NCI-H226 (cell line): ENCODE measurements at places on chromosomes 1 and 21.

GRCh38 chr1:51520700-51521248 is 1.7 kb upstream of the EPS15 start:
- peak; percentile 73 for DNase-seq

DNA sequence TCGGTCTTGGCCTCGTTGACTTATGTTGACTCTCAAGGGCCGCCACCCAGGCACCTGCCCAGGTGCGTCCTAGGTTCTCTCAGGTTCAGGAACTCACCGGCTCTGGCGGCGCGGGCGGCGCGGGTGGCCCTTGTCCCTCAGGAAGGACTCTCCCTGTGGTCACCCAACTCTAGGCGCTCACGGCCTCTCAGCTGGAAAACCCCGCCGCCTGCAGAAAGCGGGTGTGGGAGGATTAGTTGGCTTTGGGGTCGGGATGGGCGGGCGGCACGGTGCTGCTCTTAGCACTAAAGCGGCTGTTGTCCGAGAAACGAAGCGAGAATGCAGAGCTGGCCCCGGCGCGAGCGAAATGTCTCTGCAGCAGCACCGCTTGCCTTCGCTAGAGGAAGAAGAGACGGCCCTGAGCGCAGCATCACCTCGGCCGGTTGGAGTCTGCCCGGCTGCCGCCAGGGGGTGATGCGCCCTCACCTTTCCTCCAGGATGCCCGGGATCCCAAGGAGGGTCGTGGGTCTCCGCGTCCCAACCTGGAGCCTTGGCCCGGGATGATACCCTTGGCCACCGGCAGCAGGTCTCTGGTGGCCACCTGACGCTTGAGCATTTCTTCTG is 8.1 kb upstream of the TADA1 start:
- DNase-seq = no peak

- DNase-seq = no peak
Measured at GRCh38 chr1:4754816-4755215, 100.4 kb downstream of the AJAP1 start.

DNA sequence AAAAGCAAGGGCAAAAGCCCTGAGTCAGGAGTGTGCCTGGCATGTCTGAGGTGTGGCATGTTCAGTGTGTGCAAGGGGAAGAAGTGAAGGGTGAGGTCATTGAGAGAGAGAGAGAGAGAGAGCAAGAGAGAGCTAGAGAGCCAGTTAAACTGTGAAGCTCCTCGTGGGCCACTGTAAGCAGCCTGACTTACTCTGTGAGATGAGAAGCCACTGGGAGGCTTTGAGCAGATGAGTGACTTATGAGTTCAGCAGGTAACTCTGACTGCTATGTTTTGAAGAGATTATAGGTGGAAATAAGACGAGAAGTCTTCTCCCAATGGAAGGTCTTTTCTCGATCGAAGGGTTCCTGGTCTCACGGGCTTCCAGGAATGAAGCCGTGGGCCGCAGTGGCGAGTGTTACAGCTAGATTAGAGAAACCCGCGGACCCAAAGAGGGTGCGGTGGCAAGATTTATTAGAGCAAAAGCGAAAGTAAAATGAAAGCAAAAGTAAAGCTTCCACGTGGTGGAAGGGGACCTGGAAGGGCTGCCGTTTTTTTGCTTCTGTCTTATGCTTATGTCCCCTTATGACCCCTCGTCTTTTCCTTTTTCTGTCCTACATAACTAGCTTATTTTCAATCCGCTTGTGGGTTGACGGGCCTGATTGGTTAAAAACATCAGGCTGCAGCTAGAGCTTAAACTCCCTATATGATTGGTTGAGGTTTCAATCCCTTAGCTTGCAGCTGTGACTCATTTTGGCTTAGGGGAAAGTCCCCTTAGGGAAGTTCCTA is 323.1 kb upstream of the FAM78B start:
- no peak for DNase-seq

DNA sequence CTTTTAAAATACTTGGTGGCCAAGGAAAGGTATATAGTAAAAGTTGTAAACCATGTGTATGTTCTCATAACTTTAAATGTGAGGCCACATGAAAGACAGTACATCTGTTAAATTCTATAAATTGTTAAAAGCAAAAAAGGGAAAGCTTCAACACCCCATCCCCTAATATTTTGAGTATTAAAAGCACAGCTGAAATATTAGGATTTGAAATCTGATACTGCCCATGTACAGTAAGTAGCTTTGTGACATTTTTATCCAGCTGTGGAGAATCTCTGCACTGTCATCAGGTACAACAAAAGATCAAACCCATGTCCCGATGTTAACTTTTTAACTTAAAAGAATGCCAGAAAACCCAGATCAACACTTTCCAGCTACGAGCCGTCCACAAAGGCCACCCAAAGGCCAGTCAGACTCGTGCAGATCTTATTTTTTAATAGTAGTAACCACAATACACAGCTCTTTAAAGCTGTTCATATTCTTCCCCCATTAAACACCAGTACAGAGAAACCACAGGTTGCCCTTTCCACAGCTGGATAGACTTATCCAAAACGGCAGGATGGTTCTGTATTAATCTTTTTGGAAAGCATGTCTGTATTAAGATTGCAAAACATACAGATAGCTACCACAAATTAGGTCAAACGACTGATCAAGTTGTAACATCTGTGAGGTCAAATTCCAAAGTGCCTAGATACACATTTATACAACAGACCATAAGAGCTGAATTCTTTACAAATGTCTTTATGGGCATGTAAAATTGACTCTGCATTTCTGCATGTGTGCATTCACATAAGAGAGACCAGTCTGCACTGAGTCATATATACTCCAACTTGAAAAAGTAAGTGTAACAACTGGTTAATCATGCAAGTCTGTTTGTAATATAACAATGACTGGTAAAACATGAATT is 5.2 kb downstream of the IRF2BP2 start:
- no peak for DNase-seq

- no peak for DNase-seq
Measured at GRCh38 chr21:29647353-29647781, 292.4 kb downstream of the GRIK1 start.

DNA sequence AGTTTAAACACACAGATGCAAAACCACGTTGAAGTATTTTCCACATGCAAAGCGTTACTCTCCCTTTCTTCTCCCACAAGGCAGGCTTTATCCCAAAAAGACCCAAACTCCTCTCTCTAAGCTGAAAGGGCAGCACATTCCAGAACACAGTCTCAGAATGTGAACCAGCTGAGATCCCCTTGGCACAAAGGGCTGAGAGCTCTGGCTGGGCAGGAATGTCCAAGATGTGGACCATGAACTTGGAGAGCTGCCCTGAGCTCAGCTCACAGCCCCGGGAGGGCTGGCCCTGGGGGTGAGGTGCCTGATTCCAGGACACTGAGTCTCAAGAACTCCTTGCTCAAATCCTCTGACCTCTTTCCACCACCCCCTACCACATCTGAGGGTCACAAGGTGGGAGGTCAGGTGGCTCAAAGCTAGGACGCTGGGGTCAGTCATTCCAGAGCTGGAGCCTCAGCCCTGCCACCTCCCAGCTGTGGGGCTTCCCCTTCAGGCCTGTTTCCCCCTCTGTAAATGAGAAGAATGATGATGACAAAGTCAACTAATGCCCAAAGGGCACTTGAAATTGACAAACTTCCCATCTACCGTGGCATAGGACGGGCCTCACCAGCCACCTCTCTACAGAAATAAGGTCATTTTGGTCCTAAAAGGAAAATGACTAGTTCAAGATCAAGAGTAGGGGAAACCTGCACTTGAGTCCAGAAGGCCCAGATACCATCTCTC is 11.5 kb downstream of the ALDH4A1 start:
- no peak for DNase-seq

- DNase-seq = no peak
Measured at GRCh38 chr1:181969902-181970301, 91.6 kb downstream of the ZNF648 start.

DNA sequence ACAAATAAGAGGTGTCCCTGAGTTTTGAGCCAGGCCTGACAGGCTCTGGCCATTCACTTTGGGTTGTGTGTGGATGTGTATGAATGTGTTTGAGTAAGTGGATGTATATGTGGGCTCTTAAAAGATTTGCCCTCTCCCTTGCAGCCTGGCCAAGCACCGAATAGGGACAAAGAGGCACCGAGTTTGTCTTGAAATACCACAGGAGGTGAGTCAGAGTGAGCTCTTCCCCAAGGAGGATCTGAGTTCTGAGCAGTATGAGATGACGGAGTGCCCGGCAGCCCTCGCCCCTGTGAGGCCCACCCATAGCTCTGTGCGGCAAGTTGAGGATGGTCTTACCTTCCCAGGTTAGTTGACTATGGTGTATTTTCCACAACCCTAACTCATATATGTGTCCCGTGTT is 19.0 kb downstream of the KDM4A start:
- no peak for DNase-seq

DNA sequence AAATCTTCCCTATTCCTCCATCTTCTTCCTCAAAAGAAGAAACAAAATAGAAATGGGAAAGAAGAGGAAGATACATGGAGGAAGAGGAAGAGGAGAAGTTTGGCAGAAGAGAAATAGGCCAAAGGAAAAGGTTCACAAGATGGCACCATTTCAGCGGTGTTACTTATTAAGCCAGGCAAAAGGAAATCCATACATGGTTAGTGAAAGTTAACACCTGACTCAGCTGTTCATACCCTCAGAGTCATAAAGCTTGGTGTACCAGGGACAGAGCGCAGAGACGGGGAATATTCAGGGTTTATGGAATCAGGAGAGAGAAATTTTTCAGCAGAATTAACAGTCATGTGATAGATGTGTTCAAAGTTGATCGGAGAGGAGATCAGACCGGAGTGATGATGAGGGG is 70.6 kb downstream of the COQ8A start:
- no peak for DNase-seq

DNA sequence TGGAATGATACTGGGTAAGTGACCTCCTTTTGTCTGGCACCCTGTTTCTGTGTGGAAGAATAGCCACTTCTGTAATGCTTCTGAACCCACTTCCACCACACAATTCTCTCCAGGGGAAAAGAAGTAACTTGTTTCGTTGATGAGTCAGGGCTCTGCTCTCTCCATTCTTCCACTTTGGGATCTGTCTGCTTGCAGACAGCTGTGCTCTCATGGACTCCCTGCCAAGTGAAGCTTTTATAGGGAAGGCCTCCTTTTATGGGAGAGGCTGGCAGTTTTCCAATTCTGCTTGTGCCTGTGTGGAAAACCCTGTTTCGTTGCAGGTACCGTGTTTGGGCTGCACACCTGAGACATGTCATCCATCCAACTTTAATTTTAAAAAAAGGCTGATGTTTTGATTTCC is 130.7 kb downstream of the GIPC2 start:
- DNase-seq = peak; percentile 70

- no peak for DNase-seq
Measured at GRCh38 chr1:78918157-78918556, 88.4 kb downstream of the ADGRL4 start.

- peak; percentile 61 for DNase-seq
Measured at GRCh38 chr1:97379387-97380075, 541.3 kb downstream of the DPYD start.

DNA sequence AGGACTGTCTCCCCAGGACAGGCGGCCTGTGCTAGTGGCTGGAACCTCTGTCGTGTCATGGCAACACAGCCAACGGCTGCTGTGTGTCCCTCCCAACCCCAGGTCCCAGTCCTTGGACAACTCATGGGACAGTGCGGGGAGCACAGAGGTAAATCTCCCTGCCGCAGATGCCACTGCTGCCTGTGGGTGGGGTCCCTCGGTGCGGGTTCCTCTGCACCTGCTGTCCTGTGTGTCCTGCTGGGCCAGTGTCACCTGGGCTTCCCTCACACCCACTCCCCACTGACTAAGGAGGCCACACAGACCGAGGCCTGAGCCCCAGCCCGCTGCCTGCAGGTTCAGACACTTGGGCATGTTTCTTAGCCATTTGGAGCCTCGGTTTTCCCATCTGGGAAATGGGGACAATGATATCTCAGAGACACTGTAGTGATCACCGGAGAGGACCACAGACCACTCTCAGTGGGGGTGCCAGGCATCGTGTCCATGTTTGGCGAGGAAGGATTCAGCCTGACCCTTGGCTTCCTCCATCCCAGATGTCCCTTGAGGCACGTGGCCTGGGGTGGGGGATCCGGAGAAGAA is 96.5 kb downstream of the SIK1 start:
- no peak for DNase-seq

GRCh38 chr21:15003463-15004135 is 61.2 kb downstream of the NRIP1 start:
- DNase-seq = no peak

- no peak for DNase-seq
Measured at GRCh38 chr1:117594261-117594990, 11.4 kb upstream of the TENT5C start.

DNA sequence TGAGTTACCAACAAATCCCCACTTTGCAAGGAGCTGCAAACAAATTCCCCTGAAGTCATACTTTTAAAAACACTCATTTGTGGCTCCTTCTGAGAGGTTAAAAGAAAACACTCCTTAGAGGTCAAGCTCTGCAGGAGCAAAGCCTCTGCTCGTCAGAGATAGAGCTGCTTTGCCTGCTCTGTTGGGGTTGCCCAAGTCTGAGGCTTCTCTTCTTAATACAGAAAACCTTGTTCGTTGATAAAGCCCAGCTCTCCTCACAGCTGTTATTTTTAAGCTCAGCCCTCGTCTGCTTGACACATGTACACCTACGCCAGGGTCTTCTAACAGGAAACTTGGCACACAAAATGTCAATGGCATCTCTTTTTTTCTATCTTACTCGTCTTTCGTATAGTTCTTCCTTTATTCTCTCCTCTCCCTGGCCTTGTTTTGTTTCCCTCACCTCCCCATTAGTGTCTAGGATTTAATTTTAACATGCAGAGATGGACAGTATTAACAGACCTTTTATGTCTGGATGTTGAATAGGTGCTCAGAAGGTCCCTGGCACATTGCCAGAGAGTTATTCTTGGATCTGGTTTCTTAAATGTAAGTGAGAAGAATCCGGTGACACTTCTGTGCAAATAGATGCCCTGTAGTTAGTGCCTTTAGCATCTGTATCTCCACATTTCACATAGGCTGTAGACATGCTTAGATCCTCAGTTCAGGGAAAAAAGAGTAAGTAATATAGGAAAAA is 86.0 kb downstream of the LRRC53 start:
- no peak for DNase-seq

- no peak for DNase-seq
Measured at GRCh38 chr1:233064988-233065387, 114.6 kb downstream of the NTPCR start.

- peak; percentile 79 for DNase-seq
Measured at GRCh38 chr1:153790966-153791647, 15.9 kb downstream of the SLC27A3 start.

GRCh38 chr1:27234049-27234882 is at the start of gene WDTC1:
WDTC1 (plus strand) TSS chr1:27234632; CDS start chr1:27261055, 26,423 bp downstream.
- DNase-seq = peak; percentile 98

- no peak for DNase-seq
Measured at GRCh38 chr1:213561870-213562269, 425.9 kb upstream of the PROX1 start.

DNA sequence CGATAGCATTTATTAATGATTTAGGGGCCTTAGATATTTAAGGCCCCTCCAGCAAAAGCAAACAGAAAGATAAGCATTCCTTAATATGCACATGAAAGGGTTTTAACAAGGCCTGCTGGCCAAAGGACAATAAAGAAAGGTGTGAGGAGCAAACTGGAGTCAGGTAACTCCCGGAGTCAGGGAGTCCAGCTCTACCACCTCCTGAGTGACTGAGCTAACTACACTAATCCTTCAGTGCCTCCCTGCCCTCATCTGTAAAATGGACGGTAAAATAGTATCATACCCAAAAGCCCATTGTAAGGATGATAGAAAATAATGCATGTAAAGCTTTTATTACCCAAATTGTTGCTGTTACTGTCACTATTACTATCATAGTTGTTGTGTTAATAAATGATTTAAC is 161.7 kb downstream of the SIPA1L2 start:
- no peak for DNase-seq

GRCh38 chr1:151237678-151238466 is 16.7 kb upstream of the PSMD4 start:
- no peak for DNase-seq

GRCh38 chr1:97034651-97035050 is 313.1 kb downstream of the PTBP2 start:
- DNase-seq = no peak

- no peak for DNase-seq
Measured at GRCh38 chr1:231636157-231636556, 9.6 kb downstream of the DISC1 start.
